MM.1S (cell line): ENCODE measurements at places on chromosomes 7 and 10.

DNA sequence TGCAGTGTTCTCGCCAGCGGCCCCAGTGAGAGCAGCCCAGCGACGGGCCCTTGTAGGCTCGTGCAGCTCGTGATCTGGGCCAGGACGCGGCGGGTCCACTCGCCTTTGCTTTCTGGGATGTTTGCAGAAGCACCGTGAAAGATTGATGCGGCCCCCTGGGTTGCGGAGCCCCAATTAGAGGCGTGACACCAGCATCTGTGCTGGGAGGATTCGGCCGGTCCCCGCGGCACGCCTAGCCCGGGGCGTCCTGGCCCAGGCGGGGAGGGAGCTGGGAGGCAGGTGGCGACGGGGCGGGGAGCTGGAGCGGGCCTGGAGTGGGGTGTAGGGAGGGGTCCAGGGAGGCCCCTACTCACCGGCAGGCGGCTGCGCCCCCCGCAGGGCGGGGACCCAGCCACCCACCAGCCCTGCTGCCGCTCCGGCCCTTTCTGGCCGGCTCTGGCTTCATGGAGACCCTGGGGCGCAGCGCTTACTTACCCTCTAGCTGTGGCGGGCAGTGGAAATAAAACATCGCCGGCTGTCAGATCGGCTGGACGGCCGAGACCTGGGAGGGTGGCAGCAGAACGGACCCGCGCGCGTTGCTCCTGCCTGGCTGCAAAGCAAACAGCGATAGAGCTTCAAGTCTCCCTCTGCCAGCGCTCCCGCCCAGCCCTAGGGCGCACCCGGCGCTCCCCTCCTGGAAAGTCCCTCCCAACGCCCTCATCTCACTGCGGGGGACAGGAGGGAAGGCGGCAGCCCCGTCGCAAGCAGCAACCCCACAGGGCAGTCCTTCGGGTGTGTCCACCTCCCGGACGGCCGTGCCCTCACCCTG is 752 bp downstream of the DRGX start:
- DNase-seq = no peak

DNA sequence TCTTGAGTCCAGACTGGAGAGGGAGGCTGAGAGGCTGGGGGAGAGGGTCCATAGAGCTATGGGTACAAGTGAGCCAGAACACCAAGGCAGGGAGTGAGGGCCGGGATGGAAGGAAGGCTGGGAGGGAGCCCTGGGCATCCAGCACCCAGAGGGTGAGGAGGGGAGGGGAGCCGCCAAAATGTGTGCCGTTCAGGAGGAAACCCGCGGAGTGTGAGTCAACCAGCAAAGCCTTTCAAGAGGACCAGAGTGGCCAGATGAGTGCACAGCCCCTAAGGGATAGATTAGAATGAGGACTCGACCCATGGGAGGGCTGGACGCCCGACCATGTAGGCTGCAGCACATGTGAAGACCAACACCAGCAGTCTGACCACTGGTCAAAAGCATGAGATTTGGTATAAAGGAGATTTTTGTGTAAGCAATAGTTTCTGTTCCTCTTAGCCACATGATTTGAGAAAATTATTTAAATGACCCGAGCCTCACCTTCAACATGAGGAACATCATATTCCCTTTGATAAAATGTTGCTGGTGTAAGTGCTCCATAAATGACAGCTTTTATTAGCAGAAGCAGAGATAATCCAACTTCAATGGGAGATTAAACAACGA is 179.7 kb upstream of the GRB10 start:
- no peak for DNase-seq

DNA sequence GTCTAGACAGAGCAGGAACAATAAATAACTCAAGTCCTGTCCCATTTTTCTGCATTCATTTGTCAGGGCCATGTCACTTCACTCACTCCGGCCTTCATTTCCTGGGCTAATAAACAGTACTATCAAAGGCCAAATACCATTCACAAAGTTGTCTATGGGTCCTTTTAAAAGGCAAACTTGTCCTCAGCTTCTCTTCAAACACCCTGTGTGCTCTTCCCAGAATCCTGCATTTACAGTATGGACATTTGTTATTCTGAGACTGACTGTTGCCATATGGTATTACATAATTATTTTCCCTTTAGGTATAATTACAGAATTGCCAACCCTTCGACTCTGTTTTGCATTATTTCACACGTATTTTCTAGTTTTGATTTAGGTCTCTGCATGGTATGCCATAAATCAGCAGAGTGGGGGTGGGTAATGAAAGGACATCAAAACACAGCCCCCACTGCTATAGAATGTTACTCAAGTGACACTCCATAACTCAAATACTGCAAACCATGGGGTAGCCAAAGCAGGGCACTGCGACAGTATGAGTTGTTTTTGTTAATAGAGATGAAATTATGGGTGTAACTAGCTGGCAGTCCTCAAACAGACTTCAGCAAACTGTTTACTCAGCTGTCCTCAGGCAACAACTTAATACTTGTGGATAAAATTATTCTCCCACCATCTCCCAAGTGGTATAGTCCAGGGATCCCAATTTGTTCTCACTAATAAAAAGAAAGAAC is 183.7 kb downstream of the TRIL start:
- DNase-seq = no peak

DNA sequence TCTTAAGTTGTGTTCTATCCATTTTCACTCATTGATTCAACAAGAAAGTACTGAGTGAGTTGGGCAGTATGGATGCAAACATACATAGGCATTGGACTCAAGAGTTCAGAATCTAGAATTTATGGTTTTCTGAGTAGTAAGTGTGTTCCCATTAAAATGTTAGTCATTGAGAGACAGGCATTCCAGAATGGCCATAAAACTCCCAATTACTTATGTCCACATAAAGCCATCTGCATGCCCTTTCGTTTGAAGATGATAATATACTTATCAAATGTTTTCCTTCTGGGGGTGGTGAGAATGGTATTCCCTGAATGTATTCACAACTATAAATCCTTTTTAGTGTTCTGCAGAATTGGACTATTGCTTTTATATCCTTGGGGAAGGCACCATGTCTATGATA is 131.6 kb downstream of the CD36 start:
- no peak for DNase-seq

DNA sequence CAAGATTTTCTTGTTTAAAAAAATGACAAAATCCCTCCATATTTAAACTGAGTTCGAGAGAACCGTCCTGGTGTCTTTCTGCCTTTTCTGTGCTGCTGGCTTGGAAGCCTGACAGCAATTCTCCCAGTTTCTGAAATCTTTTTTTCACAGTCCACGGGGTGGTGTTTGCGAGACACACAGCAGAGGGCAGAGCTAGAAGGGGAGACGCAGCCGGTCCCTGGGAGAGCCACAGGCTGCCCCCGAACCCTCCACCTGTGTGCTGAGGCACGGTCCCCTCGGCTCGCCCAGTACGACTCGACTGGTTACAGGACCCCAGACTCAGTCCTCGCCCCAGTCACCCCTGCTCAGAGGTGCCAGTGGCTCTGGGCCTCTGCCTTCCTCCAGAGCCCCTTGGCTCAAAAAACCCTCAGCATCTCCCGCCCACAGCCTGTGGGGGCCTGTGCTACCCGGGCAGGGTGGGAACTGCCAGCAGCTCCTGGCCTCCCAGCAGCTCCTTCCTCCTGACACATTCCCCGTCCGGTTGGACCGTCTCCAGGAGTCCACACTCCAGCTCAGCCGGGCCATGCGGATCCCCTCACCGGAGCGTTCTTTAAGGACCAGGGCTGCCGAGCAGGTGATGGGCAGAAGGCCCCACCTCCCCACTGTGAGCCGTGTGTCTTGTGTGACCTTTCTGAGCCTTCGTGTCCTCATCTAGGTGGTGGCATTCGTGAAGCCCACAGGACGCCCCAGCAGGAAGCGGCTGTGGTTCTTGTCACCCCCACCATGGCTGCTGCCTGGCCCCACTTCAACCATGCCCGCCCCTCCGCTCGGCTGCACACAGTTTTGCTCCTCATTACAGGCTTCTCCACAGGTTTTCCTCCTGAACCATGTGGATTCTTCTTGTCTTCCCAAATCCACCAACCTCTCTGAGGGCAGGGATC is 52.3 kb upstream of the EN2 start:
- no peak for DNase-seq

DNA sequence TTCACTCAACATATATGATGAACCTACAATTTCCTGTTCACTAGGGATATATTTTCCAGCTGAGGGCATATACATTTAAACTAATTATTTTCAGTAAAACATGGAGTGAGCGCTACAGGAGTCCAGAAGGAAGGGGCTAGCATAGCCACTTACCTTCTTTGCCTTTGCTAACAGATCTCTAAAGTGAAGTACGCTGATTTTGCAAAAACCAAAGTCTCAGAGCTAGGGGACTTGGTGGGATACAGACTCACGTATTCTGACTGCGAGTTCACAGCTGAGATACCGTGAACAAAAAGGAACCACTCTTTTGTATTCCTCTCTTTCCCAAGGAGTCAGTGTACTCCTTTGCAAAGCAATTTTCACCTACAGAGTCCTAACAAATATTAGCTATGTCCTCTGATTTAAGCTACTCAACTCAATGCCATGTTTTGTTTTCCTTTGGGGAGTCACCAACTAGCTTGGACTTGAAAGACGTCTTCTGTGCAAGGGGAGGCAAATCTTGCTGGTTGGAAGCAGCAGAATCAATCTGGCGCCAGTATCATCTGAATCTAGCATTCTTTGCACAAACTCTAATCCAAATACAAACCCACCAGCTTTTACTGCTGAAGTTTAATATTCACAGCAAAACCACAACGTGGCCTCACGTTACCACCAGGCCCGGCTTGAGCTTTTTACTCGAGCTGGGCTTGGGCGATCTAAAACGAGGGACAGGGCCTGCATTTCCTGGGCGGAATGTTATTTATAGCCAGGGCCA is 657 bp downstream of the CDNF start:
- no peak for DNase-seq

GRCh38 chr7:23470330-23471105 is at the start of gene IGF2BP3:
Gene IGF2BP3 (minus strand): TSS chr7:23470491. CDS start chr7:23470110, 381 bp downstream.
- DNase-seq = peak; percentile 35
